NCI-H2107 (cell line): ENCODE measurements at places on chromosomes 1 and 21.

- no peak for DNase-seq
Measured at GRCh38 chr1:44014365-44015104, 16.7 kb downstream of the SLC6A9 start.

- DNase-seq, result peak; percentile 38
Measured at GRCh38 chr1:181647314-181648035, 164.2 kb downstream of the CACNA1E start.

DNA sequence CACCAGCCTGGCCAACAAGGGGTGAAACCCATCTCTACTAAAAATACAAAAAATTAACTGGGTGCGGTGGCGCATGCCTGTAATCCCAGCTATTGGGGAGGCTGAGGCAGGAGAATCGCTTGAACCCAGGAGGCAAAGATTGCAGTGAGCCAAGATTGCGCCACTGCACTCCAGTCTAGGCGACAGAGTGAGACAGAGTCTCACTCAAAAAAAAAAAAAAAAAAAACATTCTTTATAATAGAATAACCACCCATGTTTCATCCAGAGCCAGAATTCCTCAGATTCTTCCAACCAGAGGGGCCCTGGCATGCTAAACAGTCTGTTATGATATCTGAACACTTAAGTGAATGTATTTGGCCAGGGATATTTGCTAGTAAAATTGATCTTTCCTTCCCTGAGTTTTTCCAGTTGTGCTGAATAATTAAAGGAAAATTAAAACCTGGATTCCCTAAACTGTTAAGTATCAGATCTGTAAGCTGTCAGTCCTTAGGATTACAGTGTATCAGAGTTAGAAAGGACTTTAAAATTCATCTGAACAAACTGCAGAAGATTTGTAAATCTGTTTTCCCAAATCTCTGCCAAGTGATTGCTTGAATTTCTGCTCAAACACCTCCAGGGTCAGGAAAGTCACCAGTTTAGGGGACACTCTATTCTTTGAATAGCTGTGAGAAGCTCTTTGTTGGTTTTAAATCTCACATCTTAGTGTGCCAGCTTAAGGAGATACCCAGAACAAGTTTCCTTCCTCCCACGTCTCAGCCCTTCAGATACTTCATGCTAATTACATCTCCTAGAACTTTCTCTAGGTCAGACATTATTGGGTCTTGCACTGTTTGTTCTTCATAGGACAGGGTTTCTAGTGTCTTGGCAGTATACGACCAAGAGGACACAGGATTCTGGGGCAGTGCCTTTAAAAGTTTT, 84.6 kb upstream of the BMP8A start:
- no peak for DNase-seq

GRCh38 chr21:41894511-41894910, 15.4 kb upstream of the PRDM15 start:
- DNase-seq, result no peak

DNA sequence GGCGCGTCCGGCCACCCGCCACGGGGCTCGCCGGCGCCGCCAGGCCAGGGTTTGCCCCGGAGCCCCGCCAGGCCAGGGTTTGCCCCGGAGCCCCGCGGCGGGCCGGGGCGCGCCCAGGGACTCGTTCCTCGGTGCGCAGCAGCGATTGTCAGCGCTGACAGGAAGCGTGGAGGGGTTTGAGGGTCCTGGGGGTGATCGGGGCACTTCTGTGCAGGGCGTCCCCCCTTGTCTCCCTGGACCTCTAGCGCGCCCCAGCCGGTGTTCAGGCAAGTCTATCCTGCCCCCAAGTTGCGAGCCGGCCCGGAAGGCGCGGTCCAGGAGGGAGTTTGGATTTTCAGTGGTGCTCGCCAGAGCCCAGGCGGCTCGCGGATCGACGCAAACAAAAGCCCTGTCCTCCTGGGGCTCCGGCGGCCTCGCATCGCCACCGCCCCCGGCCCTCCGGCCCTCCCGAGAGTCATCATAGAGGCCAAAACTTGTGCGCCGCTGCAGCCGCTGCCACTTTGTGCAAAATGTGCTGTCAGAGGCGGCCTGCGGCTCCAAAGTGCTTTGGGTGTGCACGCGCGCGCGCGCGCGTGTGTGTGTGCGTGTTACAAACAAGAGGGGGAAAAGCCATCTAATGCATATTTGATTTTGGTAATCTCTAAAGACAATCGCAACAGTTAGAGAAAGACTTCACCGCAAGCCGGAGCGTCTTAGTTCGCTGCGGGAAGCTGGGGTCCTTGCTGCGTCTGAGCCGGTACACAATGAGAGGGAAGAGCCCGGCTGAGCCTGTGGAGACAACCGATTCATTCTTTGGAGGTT, 1.0 kb downstream of the ROR1 start:
- DNase-seq, result no peak

- DNase-seq, result no peak
Measured at GRCh38 chr1:96550061-96550460, 171.5 kb upstream of the PTBP2 start.

GRCh38 chr1:228957535-228957934, 222.3 kb downstream of the RHOU start:
- DNase-seq, result peak; percentile 31

DNA sequence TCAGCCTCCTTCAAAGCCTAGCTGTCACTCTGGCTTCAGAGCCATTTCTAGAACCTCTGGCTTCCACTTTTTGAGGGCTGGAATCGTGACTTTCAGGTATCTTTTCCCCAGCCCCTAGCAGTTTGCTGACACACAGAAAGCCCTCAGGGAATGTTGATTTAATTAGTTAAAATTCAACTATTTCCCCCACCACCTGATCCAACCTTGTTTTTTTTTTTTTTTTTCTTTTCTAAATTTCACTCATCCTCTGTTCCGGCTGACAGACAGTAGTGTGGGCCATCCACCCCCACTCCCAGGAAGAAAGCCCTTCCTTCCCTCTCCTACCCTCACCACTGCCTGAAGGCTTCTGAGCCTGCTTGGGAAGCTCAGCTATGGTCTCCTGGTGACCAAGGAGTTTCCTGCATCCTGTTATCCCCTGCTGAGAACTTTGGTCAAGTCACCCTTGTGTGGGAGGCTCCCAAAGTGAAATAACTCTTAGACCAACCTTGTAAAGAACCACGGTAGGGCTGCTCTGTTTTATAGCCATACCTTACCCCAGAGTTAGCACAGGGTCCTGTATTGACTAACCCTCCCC, 29.4 kb downstream of the KCNJ6 start:
- no peak for DNase-seq

GRCh38 chr1:166489670-166490436, 323.1 kb upstream of the FAM78B start:
- DNase-seq, result peak; percentile 36
